Gastroesophageal sphincter (tissue), 4 donors: ENCODE measurements at places on chromosomes 2 and 18. TPM values are rescaled to one million over a fixed set of nuclear protein-coding genes. Genes with fewer than 3 reads are reported as not detected.

DNA sequence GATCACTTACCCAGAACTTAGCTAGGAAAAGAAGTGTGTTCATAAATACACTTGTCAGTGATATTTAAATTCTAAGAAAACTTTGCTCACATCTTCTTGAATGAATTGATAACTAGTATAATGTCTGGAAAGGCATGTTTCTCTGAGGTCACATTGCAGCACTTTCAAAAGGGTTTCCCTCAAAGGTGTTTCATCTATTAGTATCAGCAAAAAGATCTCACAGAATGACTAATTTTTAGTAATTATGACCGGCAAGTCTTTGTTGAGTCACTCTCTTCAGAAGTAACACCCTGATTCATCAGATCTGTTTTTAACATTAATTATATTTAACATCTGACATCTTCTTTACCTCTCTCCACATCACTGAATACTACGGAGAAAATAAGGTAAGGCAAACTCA, 222.3 kb downstream of the IKZF2 start:
- no peak for ATAC-seq

GRCh38 chr2:225041851-225042799, at the start of gene DOCK10:
Gene DOCK10 (minus strand): TSS chr2:225042468. CDS start chr2:225042374, 94 bp downstream.
- ATAC-seq: peak; percentile 31

- no peak for ATAC-seq
Observed at GRCh38 chr2:149741646-149742045, 154.1 kb upstream of the MMADHC start.

- no peak for ATAC-seq
Observed at GRCh38 chr2:203025592-203025991, 10.9 kb downstream of the NBEAL1 start.

- no peak for ATAC-seq
Observed at GRCh38 chr2:81266106-81266505, 961.6 kb upstream of the LRRTM1 start.

DNA sequence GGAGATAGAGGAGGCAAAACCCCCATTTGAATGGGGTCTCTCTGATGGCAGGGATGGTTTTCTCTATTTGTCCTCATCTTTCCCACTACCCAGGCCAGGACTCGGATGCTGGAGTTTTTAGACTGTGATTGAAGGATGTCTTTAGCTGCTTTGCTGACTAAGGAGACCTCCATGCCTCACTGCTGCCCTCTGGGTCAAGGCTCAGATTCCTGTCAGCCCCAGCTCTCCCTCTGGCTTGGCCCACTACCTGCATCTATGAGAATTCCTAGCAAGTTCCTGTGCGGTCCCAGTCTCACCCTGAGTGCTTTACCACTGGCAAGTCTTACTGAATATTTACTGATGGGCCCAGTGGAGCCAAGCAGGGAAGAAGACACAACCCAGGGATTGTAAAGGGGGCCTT, 184.0 kb downstream of the CELF4 start:
- no peak for ATAC-seq

DNA sequence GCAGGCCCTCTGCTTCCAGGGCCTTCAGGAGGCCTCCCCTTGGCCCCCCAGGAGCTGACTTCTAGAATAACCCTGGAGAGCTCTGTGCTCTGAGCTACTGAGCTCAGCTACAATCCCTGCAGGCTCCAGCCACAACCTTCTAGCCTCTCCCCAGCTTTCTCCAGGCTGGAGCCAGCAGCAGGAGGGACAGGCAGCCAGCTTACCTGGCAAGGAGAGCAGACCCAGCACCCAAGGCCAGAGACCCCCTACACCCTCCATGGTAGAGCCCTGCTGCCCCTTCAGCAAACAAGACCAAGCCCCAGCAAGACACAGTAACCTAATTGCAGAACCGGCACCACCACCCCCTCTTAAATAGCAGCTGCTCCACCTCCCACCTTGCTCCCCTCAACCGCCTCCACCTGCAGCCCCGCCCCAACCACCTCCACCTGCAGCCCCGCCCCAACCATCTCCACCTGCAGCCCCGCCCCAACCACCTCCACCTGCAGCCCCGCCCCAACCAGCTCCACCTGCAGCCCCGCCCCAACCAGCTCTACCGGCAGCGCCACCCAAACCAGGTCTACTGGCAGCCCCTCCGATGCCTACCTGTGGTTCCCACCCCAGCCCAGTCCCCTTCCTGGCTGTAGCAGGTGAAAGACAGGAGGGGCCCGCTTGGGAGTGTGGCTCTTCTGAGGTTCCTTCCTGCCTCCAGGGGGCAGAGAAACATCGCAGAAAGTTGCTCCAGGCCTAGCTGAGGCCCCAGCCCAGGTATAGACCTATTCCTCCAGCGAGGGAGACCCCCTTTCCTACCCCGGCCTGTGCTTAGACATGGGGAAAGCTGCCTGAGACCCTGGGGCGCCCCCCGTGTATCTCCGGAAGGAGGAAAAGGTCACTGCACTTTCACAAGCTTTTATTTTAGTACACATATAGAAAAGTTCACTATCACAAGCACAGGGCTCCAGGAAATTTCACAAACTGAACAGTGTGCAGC, at the start of gene ASTL:
TSS of gene ASTL (minus strand) at position 324 of the 967 bp plus-strand sequence. CDS start at position 258, 66 bp downstream.
- no peak for ATAC-seq

GRCh38 chr2:240456447-240457222, 21.2 kb downstream of the GPC1 start:
- ATAC-seq: no peak

- no peak for ATAC-seq
Observed at GRCh38 chr2:224576088-224576715, 9.0 kb downstream of the CUL3 start.

- ATAC-seq: no peak
Observed at GRCh38 chr18:46688853-46689525, 32.0 kb upstream of the LOXHD1 start.

DNA sequence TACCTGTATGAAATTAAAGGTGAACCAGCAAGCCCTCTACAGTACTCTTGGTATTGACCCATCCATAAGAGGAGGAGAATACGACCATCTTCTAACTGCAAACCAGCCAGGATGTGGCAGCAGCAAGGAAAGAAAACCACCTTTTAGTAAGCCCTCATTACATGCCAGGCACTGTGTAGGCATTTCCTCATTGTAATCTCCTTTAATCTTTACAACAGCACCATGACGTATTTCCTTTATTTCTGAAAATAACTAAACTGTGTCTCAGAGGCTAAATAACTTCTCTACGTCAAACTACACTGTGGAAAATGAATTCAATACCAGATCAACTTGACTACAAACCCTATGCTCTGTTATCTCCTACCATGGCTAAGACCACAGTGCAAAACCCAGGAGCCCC, 18.2 kb downstream of the WDR35 start:
- no peak for ATAC-seq

DNA sequence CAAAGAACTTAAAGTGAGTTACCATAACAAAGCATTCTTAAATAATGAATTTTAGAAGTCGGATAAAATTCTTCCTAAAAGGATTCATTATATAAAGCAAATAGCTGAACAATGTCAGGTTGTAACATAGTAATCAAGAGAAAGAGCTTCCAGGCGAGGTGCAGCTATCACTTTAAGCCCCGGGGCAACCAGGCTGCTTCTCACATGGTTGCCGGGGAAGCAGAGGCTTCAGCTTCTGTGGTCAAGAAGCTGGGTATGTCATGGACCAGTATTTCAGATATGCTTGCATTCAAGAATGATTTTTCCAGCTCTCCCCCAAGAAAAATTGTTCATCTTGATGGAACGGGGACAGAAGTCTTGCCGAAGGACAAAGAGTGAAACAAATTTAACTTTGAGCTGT, 23.6 kb upstream of the KYNU start:
- ATAC-seq: no peak

IL1B gene
- 3.2 TPM for total RNA-seq

OR6B2 gene
- not detected for total RNA-seq

SCN7A gene
- 67.4 TPM for total RNA-seq

BUB1 gene
- 0.40 TPM for total RNA-seq

RBM43 gene
- total RNA-seq: 4.3 TPM

SLC30A3 gene
- not detected for total RNA-seq

RSAD2 gene
- 7.0 TPM for total RNA-seq

HNMT gene
- 52.8 TPM for total RNA-seq

MC2R gene
- not detected for total RNA-seq

TM4SF20 gene
- total RNA-seq: not detected

IL18R1 gene
- total RNA-seq: 14.9 TPM

TMEM178A gene
- 5.6 TPM for total RNA-seq
